Fibroblast of skin of abdomen (primary cell): ENCODE measurements at places on chromosomes 5 and 9.
A peak's percentile ranks its signal among the peaks of the same experiment; 100 is the strongest.

DNA sequence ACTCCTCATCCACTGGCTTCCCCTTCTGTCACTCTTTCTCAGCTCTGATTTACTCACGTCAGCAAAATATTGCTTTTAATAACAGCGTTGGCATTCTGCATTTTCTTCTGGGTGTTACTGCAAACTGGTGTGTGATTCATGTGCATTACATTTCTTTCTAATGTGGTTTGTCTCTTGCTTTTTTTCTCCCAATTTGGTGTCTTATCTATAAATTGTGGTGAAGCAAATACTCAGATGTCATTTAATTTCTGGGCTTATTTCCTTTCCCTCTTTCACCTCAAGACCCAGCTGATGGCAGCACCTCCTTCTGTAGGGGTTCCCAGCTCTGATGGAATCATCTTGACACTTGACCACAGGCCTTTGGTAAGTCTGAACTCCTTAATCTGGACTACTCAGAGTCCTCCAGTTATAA, 180.7 kb upstream of the ZNF618 start:
- DNase-seq, result no peak

- peak; percentile 83 for DNase-seq
These were observed 284.8 kb downstream of the PDE4D start for GRCh38 chr5:59608745-59609144.

DNA sequence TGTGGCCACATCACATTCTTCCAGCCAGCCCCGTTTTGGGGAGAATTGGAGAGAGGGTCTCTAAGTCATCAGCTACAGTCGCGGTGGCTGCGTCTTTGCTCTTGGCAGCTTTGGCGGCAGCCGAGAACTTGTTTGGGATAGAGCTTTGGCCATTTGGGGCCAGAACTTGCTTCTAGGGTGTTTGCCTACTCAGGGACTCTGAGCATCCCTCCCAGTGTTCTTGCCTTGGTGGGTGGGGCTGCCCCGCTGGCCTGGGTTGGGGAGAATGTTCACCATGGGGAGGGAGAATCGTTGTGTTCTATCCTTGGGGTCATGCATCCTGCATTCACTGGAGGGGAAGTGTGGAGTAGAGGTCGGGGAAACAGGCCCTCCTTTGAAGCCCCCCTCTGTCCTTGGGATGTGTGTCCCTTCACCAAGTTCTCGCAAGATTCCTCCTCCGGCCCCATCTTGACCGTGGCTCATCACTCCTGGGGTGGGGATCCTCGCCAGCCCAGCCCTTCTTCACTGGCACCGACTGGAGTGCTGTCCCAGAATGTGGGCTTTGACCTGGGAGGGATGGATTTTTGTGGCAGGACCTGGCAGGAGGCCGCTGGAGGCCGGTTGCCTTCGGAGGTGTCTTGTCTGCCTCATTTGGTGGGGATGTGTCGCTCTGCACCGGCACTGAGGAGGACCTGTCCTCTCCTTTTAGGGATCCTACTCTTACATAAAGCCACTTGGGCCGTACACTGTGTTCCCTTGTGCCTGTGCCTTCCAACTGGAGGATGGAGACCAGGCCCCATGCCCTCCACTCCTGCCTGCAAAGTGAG, 3.5 kb downstream of the PHF2 start:
- DNase-seq, result no peak

GRCh38 chr5:157772127-157772526, 28.6 kb downstream of the LSM11 start:
- no peak for DNase-seq

- DNase-seq, result no peak
These were observed 69.7 kb downstream of the MEF2C start for GRCh38 chr5:88813244-88813643.

GRCh38 chr9:114016629-114017423, 61.3 kb downstream of the AMBP start:
- no peak for DNase-seq

DNA sequence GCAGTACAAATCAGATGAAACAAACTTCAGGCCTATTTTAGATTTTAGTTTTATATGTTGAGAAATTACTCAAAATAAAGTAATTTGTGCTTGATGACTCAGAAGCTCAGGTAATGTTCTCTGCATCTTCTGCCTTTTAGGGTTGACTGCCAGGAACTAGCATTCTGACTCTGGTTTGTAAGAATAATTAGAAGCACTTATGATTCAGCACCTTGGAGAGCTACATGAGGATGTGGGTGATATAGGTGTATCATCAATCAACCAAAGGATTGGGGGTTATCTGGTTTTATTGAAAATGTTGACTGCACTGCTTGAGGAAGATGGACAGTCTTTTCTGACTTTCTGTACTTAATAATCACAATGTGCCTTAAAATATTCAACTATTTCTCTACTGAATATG, 118.7 kb upstream of the SGCD start:
- DNase-seq, result peak; percentile 18

DNA sequence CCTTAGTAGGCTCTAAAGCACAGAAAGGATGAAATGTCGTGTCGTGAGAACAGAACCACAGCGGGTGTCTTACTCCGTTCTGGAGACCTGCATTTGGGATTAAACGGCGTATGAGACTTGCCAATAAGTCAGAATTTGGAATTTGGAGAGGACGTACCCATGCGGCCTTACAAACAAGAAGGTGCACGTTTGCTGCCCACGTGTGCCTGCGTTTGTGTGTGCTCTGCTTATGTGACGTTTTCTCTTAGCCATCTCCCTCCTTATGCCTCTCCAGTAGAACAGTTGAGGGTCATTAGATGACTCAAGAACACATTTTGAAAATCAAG, 171.6 kb upstream of the OTULINL start:
- no peak for DNase-seq

- DNase-seq, result peak; percentile 4
These were observed 88.1 kb downstream of the KDM4C start for GRCh38 chr9:6845880-6846279.

DNA sequence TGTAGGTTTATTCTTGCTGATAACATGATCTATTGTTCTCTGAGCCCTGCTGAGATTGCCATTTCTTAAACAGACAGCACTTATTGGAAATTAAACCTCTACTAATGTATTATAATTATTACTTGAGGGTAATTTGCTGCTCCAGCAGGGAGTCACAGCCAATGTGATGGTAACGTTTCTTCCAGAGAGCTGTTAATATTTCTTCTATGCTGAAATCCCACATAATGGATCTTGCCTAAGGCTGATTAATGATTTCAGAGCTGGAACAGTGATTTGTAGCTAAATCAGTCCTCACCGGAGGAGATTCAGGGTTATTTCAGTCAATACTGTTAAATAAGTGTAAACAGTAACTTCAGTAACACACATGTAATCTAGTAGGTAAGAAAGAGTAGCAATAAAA, 170.1 kb downstream of the CDH12 start:
- no peak for DNase-seq

GRCh38 chr5:6556089-6556801, 76.6 kb downstream of the NSUN2 start:
- no peak for DNase-seq

- no peak for DNase-seq
These were observed 9.5 kb downstream of the AQP3 start for GRCh38 chr9:33437898-33438297.

DNA sequence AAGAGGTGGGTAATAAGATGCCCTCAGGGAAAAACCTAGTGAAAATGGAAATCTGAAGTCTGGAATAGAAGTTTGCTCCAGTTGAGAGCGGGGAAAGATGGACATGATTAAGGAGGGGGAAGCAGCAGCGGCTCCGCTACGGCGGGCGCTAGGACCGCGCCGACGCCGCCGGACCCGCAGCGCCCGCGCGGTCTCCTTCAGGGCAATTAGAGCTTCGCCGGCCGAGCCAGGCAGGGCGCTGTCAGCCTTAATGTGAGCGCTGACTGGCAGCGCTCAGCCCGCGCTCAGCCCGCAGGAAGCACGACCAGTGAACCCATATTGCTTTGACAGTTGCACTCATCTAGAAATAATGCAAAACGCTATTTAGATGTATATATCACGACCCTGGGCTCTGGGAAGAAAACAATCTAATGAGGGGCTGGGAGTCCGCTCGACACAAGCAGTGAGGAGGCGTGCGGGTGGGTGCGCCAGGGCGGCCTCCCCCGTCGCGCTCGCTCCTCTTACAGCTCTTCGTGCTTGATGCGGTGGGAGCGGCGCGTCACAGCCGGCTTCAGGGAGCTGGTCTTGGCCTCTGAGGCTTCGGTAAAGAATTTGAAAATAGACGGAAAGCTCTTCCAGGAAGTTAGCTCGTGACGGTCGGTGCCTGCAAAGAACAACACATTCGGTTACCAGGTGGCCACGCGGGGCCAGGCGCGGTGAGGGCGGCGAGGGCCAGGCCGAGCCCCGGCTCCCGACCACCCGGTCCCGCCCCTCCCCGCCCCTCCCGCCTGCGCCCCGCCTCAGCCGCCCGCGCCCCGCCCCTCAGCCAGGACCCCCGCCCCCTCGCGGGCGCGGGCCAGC, 37.7 kb downstream of the NR2F1 start:
- peak; percentile 63 for DNase-seq

GRCh38 chr5:135883441-135883840, 12.2 kb downstream of the IL9 start:
- DNase-seq, result no peak

- no peak for DNase-seq
These were observed 142.7 kb downstream of the ANXA1 start for GRCh38 chr9:73294336-73294735.

GRCh38 chr5:73231246-73231778, 58.3 kb downstream of the TMEM174 start:
- no peak for DNase-seq

DNA sequence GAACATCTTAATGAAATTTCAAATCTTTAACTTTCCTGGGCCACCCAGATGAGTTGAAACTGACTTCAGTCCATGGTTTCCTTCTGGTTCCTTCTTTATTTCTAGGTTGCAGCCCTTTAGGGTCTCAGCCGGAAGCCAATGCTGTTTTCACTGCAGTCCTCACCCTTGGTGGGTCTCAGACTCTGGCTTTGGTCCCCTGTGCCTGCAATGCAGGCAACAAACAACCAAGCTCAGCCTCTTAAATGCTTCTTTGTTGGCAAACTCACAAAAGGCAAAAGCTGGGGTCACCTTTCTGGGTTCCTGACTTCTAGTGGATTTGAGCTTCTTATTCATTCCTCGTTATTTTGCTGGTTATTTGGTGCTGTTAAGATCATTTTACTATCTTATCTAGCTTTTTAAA, 19.3 kb upstream of the APC start:
- DNase-seq, result no peak

GRCh38 chr9:91033797-91034196, 232.2 kb downstream of the SYK start:
- DNase-seq, result no peak

DNA sequence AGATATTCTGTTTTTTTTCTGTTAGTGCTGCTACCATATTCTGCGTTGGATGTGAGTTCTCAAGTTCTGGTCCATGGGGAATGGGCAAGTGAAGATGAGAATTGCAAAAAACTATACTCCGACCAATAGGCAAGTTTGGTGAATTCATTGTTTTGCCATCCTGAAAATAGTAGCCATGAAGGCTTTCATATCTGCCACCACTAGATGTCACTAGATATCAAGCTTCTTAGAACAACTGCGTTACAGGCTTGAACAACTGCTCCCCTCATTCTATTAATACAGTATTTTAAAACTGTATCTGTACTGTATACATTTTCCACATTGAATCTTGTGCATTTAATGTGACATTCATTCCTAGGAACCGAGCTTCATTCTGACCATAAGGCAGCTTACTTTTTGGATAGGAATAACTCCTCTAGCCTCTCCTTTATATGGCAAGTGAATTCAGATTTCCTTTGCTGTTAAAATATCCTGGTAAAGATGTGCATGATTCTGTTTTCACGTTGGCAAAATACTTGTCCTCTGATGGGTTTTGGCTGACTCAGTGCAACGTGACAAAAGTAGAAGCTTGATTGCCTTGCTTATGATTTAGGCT, 163.6 kb downstream of the SREK1 start:
- peak; percentile 65 for DNase-seq

- DNase-seq, result no peak
These were observed 95.3 kb downstream of the COL5A1 start for GRCh38 chr9:134736791-134737497.

- no peak for DNase-seq
These were observed 1.8 kb upstream of the LRRC14B start for GRCh38 chr5:189486-189885.

DNA sequence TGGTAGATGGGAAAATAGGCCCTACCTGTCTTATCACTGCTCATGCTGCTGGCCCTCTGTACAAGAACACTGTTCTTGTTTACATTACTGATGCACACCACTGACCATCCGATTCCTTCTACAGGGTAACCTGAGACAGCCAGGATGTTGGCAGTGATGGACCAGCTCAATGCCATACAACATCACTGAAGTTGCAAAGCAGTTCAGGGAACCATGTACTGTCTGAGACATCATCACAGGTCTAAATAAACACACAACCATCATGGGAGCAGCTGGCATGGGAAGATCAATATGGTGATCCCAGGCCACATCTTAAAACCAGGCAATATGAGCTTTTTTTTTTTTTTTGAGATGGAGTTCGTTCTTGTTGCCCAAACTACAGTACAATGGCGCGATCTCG, 59.0 kb downstream of the IARS1 start:
- DNase-seq, result no peak

- no peak for DNase-seq
These were observed 18.1 kb upstream of the WWC1 start for GRCh38 chr5:168273056-168273980.

DNA sequence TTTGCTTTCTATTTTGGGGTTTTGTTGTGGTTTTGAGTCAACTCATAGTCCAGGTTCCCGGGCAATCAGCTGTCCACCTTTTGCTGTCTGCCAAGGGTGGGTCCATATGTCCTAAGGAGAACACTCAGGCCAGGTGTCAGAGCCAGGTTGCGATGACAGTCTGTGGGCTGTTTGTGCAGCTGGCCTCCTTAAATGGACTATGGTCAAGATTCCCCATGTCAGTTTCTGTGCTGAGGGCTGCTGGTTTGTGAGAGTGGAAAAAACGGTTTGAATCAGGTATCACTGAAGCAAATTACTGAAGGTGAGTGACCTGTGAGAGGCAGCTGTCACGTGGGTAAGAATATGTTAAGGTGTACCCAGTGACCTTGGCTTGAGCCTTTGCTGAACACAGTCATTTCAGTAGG, 33.0 kb downstream of the SNX30 start:
- DNase-seq, result no peak

DNA sequence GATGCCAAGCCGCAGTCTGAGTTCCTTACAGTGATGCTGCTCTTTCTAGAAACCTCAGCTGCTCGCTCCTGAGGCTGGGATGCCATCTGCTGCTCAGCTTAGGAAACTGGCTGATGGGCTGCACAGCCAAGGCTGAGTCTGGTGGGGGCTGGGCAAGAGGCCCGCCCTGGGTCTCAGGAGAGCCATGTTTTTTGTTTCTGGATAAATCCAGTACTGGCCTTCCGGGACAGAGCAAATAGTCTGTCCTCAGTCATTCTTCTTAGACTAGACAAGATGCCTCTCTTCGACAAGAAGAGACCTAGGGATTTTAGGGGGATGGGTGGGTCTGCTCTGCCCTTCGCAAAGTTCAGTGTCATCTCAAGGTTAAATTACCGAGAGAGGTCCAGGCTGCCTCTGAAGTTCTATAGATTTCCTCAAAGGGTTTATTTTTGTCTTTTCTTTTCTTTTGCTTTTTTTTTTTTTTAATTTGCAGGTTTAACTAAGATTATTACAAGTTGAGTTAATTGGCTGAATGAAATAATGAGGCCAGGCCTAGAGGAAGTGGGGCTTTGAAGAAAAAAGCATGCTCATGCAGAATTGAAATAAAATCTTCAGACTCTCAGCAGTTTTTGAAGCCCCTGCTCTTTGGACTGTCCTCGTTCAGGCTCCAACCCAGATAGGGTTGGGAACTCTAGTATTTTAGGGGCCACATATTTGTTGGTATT, 30.6 kb upstream of the MATR3 start:
- DNase-seq, result peak; percentile 93

GRCh38 chr5:124477062-124477461, 269.4 kb downstream of the ZNF608 start:
- no peak for DNase-seq

GRCh38 chr5:84028093-84028492, 307.4 kb upstream of the HAPLN1 start:
- DNase-seq, result peak; percentile 92
